ENCODE measurements at places on chromosomes 13 and 19.

DNA sequence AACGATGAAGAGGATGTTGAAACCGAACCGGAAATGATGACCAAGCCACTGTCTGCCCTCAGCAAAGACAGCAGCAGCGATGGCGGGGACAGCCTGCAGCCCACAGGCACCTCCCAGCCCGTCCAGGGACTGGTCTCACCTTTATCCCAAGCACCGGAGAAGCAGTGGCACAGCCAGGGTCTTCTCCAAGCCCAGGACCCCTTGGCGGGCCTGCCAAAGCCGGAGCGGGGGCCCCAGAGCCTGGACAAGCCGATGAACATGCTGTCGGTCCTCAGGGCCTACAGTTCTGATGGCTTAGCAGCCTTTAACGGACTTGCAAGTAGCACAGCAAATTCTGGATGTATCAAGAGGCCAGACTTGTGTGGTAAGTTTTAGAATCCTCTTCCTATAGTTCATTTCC lies 177.0 kb downstream of the ZNF536 start:
- DNase-seq: no peak

GRCh38 chr13:24340608-24340955 lies 31.2 kb downstream of the C1QTNF9 start:
- DNase-seq: no peak

DNA sequence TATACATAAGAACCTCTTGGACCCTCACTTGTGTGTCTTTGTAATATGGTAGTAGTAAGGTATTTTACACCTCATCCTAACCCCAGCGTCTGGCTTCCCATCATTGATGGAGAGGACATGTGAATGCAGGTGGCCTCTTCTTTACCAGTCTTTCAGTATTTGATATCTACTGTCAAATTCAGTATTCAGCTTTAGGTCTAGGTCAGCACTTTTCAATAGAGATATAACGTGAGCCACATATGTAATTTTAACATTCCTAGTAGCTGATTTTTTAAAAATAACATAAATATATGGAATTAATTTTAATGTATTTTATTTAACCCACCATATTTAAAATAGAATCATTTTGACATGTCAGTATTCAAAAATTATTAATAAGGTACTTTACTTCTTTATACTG lies 2.9 kb downstream of the RAP2A start:
- no peak for DNase-seq

DNA sequence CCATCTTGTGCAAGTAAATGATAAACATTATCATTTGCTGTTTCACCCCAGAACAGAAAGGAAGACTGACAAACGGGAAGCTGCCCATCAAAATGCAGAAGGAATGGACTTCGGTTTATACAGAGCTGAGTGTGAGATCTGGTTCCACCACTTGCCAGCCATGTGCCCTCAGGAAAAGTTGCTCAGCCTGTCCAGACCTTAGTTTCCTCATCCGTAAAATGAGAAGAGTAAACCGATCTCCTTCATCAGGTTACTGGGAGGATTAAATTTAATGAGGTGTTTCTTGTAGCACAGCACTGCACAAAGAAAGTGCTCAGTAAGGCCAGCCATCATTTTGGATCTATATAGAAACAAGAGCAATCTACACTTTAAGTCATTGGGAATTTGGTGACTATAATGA lies 36.7 kb upstream of the SERP2 start:
- DNase-seq: no peak

- no peak for DNase-seq
Observed at GRCh38 chr19:49200238-49200862, 42.8 kb downstream of the TRPM4 start.

GRCh38 chr19:54183431-54183830 lies 5.9 kb downstream of the MBOAT7 start:
- DNase-seq: no peak

DNA sequence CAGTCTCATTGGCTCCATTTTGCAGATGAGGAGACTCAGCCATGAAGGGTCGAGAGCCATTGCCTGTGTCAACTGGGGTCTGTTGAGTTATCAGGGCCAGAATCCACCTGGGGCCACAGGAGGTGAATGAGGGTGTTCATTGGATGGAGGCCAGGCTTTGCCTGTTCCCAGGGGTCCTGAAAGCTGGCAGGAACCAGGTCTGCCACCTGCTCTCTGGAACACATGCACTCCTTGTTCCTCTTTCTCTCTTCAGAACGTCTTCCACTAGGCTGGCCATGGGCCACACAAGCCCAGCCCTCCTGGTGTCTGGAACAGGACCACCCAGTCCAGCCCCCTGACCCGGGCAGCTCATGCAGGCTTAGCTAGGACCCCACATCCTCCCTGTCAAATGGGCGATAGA lies 21.1 kb downstream of the PPP1R37 start:
- DNase-seq: no peak

DNA sequence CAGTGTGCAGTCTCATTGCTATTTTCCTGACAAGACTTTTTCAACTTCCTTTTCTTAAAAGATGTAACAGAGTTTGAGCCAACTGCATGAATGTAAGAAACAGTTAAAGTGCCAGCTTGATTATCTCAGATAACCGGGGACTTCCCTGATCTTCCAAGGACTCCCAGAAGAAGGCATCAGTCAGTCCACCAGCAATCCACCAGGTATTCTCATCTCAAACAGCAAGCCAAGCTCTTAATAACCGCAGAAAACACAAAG lies 350.1 kb downstream of the LIG4 start:
- DNase-seq: no peak

DNA sequence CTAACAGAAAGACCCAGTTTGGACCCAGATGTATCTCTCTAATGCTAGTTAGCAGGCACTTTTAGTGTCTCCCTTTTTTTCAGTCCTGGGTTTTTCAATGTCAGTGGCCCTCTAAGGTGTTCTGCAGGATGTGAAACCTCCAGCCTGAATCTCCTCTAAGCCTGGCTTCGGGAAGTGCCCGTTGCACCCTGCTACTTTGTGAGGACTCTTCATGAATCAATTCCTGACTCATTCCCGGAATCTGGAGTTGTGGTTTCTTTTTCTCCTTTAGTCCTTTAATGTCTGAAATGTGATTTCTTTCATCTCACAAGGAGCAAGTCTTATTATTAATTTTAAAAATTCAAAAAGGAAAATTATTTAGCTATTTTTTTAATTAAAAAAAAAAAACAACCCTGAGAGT lies 116.0 kb downstream of the ZNF536 start:
- DNase-seq: no peak

GRCh38 chr19:2715470-2716274 lies 5.5 kb downstream of the DIRAS1 start:
- DNase-seq: no peak

- DNase-seq: no peak
Observed at GRCh38 chr13:99605420-99606323, 104.4 kb downstream of the TM9SF2 start.

GRCh38 chr13:35480346-35480745 lies 3.9 kb upstream of the MAB21L1 start:
- no peak for DNase-seq

- no peak for DNase-seq
Observed at GRCh38 chr13:48487968-48488367, 44.9 kb downstream of the RCBTB2 start.

GRCh38 chr13:99911069-99911964 lies 60.2 kb downstream of the ZIC5 start:
- DNase-seq: no peak

DNA sequence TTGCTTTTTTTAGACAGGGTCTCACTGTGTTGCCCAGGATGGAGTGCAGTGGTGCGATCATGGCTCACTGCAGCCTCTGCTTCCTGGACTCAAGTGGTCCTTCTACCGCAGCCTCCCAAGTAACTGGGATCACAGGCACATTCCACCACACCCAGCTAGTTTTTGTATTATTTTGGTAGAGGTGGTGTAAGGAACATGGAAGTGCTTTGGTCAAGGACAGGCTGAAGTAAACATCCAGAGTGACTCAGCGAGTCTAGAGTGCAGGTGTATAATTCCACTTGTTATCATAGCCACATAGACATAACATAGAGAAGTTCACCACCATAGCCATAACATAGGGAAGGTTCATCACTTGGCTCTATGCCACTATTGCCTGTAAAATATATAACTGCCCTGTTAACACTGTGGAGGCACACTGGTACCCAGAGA lies 98.6 kb downstream of the RBM26 start:
- DNase-seq: no peak

DNA sequence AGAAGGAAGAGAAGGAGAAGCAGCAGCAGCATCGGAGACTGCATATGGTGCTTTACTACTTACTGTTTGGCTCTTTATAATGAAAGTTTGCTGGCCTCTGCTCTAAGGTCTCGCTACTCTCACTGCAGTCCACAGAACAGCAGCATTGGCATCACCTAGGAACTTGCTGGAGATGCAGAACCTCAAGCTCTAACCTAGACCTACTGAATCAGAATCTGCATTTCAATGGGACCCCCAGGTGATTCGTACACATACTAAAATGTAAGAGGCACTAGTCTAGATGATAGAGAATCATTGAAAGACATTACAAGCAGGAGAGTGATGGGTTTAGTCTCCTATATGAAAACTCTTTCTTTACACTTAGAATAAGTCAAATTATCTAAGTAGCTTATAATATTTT lies 270.6 kb downstream of the KLF5 start:
- no peak for DNase-seq

- DNase-seq: no peak
Observed at GRCh38 chr19:6494438-6495036, 7.6 kb downstream of the TUBB4A start.

GRCh38 chr19:56091751-56092546 lies 29.1 kb downstream of the ZNF787 start:
- no peak for DNase-seq

DNA sequence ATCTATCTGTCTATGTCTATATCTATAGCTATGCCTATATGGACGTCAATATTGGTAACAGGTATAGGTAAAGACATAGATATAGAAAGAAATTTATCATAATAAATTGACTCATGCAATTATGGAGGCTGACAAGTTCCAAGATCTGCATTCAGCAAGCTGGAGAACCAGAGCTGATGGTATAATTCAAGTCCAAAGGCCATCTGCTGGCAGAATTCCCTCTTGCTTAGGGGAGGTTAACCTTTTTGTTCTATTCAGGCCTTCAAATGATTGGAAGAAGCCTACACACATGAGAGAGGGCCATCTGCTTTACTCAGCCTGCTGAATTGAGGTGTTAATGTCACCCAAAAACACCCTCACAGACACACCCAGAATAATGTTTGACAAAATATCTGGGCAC lies 10.8 kb downstream of the RASL11A start:
- DNase-seq: no peak

- no peak for DNase-seq
Observed at GRCh38 chr19:6761053-6761676, 6.1 kb downstream of the SH2D3A start.

GRCh38 chr13:93045836-93046235 lies 180.8 kb upstream of the GPC6 start:
- no peak for DNase-seq

GRCh38 chr19:10226021-10226375 lies 5.1 kb downstream of the S1PR2 start:
- no peak for DNase-seq

- DNase-seq: no peak
Observed at GRCh38 chr19:38663957-38664502, 16.6 kb downstream of the ACTN4 start.

DNA sequence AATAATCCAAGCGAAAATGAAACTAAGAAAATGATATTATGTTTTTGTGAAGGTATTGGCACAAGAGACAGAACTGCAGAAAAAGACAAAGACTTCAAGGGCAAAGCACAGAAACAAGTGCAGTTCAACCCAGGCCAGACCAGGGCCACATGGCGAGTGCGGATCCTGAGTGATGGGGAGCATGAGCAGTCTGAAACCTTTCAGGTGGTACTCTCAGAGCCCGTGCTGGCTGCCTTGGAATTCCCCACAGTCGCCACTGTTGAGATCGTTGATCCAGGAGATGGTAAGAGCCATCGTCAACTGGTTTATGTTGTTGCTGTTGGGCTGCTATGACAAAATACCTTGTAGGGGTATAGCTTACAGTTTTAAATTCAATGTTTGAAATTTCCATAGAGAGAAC lies 82.6 kb downstream of the FREM2 start:
- no peak for DNase-seq

DNA sequence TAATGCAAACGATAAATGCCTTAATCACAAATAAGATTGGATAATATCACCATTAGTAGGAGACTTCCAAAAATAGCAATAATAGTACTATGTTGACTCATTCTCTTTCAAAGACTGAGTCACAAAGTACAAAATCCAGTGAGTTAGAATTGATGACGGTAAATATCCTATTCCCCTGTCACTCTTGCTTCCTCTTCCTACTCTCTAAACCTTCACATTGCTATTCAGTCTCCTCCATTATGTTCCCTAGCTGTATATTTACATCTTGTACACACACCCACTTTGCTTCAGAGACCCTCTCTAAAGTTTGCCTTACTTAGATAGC lies 26.3 kb upstream of the INTS6 start:
- DNase-seq: no peak

DNA sequence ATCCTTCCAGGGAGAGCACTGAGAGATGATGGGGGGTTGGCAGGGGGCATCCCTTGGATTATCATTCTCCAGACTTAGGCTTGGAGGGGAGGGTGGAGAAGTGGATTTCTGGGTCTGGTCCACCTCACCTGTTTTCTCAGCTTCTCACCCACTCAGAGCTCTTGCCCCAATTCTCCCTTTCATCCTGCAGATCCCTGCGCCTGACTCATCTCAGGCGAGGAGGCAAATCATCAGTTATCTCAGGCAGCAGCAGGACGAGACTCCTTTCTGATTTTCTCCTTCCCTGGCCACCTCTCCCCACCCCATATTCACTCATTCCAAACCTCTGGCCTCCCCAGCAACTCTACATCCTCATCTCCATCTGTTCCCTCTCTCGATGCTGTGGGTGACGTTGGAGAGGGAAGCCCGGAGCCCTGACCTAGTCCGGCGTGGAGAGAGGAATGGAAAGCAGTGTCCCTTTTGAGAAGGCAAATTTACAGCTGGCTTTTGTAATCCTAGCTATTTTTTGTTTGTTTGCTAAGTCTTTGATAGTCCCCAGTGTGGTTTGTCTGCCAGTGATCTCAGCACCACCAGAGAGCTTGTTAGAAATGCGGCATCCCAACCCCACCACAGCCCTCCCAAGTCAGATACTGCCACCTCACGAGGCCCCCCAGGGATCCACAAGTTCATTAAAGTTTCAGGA lies 24.0 kb upstream of the TPT1 start:
- DNase-seq: no peak

GRCh38 chr19:17829855-17830566 lies 8.7 kb upstream of the INSL3 start:
- peak; percentile 60 for DNase-seq

- DNase-seq: no peak
Observed at GRCh38 chr13:24215732-24216131, 55.2 kb downstream of the SPATA13 start.

DNA sequence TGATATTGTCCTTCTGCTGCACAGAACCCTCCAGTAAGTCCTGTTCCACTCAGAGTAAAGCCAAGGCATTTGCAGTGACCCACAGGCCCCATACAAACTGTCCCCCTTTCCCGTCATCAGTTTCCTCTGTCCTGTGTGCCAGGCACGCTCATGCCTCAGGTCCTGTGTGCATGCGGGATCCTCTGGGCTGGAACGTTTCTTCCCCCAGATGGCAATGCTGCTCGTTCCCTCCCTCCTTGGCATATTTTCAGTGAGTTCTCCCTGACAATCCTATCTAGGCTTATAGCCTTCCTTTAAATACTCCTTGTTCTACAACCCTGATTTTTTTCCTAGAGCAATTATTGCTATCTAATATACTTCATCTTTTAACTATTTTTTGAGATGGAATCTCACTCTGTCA lies 5.7 kb downstream of the OPA3 start:
- no peak for DNase-seq
